NT2/D1 (cell line): ENCODE measurements at places on chromosomes 3 and 15.

DNA sequence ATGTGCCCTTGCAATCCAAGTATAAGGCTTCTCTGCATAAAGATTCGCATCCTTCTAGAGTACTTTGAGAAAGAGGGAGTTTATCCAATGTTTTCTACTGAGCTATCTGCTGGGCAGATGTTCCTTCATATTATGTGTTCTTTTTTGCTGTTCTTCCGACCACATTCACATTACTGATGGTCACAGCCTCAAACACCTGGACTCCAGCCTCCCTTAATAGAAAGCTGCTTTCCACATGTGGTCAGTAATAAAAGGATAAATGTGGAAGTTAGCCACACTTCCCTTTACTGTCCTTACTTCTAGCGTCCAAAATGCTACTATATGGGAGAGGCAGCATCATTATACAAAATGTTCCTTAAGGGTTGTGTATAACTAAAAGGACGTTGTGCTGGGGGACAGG lies 116.9 kb downstream of the CD47 start:
- no peak for DNase-seq

GRCh38 chr3:11195201-11195600 lies 40.9 kb downstream of the HRH1 start:
- no peak for DNase-seq

- DNase-seq = no peak
Measured at GRCh38 chr15:62775932-62776331, 266.6 kb upstream of the TPM1 start.

DNA sequence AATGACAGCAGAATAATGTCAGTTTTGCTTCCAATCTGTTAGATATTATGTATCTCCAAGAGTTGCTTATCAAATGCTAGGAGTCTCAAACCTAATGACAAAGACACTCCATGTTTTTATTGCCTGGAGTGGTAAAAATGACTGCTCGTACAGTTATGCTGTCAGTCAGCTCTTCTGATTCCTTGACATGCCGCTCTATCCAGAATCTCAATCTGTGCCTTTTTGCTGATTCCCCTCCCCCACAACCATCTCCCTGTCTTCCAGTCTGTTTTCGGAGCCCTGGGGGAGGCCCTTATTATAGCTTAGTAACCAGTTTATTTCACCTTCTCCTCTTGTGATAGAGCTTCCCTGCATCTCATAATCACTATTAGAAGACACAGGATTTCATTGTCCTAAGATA lies 2.6 kb downstream of the MKRN2 start:
- DNase-seq = no peak

DNA sequence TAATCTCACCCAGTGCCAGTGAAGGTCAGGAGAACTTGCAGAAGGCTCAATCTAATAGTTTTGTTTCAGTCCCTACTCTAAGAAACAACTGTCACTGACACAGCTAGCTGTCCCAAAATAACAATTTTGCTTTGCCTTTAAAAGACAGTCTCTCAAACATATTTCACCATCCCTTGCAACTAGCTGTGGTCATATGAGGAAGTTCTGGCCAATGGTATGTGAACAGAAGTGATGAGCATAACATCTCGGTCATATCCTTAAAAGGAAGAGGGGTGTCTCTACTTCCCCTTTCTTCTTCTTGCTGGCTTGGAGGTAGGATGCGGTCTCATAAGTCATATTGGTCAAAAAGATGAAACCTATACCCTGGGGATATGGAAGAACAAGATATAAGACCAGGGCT lies 198.1 kb downstream of the NEK10 start:
- no peak for DNase-seq

GRCh38 chr15:89034305-89034704 lies 54.0 kb upstream of the ABHD2 start:
- no peak for DNase-seq

DNA sequence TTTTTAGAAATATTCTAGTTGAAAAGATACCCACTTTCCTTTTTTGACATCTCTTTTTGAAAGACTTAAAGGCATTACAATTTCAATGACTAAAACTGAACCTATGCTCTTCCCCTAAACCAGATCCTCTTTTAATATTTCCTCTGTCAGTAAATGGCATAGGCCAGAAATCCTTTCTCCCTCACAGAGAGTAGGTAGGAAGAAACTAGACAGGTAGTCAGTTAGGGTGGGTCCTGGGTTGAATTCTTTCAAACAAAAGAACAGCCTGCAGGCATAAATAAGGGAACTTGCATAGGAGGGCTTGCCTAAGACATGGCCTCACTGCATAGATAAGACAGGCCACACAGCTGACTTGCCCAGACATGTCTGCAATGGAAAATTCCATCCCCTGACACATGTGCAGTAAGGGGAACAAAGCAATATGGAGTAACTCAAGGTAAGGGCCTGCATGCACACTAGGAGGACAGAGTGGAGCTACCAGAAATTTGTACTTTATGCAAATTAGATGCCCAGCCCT lies 23.1 kb downstream of the PLSCR5 start:
- no peak for DNase-seq

DNA sequence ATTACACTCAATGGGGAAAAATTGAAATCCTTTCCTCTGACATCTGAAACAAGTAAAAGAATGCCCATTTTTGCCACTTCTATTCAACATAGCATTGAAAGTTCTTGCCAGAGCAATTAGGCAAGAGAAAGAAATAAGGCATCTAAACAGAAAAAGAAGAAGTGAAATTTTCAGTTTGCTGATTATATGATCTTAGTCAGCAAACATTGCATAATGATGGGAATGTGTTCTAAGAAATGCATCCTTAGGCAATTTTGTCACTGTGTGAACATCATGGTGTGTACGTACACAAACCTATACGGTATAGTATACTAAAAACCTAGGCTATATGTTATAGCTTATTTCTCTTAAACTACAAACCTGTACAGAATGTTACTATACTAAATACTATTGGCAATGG lies 278.0 kb downstream of the CGGBP1 start:
- DNase-seq = no peak

- no peak for DNase-seq
Measured at GRCh38 chr3:16205156-16205870, 30.8 kb downstream of the GALNT15 start.

GRCh38 chr3:94996743-94997142 lies 933.9 kb downstream of the NSUN3 start:
- DNase-seq = no peak

GRCh38 chr3:76310089-76310488 lies 524.7 kb upstream of the ZNF717 start:
- no peak for DNase-seq

GRCh38 chr3:130901463-130902204 lies 7.8 kb downstream of the ATP2C1 start:
- no peak for DNase-seq
